Lung (tissue), 17 donors: ENCODE measurements at places on chromosomes 12 and 14.

- DNase-seq: no peak
These were observed 434.8 kb downstream of the CCER1 start for GRCh38 chr12:90520002-90520734.

DNA sequence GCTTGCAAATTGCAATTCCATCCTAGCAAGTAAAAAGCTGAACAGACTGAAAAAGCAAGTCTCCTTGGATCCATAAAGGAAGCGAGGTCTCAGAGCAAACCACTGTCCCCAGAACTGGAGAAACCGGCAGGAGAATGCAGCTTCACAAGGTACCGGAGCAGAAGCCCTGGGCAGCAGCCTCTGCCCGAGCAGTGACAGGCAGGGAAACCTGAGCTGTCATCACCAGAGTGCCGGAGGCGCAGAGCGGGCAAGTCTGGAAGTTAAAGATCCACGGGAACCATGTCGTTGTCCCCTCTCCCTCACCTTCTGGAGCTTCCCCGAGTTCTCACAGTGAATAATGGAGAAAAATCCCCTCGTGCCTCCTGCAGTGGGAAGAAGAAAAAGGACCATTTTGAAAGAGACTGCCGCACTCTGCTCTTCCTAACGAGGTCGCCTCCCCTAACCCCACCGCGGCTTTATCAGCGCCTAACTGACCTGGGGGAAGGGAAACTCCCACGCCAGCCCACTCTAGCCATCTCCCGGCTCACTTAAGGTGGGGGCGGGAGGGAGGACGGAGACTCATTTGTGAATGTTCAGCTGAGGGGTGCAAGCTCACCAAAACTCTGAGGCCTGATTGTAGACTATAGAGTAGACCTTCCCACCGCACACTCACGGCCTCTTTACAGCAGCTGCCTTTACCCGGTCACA, 27.8 kb downstream of the FBXL14 start:
- DNase-seq: no peak

DNA sequence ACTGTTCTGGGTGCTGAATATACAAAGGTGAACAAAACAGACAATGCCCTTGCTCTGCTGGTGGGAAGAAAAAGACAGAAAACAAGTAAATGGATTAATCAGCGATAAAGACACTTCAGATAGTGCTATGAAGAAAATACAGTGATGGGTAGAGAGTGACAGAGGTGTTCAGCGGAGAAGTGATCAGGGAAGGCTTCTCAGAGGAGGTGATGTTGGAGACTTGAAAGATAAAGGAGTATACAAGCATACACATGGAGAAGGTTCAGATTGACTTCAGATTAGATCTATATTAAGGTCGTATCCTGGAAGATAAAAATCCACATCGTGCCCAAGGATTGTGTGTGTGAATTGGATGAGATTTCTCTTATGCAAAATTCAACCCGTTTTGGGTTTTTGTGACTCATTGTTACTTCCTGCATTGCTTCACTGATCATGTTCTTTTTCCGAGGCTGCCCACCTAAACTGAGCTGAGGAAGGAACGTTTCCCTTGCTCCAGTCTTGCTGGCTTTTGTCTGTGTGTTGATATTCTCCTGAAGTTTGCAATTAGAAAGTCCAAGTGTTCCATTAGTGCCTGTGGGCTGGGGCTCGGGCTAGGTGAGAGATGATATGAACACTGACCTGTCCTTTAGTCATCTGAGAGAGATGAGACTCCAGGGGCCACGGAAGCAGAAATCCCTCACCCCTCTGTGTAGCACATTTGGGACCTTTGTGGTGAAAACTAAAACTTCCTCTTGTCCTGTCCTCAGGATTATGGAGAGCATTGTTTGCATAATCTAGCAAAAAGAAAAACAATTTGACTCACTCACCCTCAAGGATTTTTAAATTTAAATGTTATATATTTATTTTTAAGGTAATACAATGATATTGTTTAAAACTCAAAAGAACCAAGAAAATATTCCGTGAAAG, 27.6 kb downstream of the PLXNC1 start:
- no peak for DNase-seq

GRCh38 chr14:30389877-30390385, 169.0 kb upstream of the G2E3 start:
- no peak for DNase-seq

DNA sequence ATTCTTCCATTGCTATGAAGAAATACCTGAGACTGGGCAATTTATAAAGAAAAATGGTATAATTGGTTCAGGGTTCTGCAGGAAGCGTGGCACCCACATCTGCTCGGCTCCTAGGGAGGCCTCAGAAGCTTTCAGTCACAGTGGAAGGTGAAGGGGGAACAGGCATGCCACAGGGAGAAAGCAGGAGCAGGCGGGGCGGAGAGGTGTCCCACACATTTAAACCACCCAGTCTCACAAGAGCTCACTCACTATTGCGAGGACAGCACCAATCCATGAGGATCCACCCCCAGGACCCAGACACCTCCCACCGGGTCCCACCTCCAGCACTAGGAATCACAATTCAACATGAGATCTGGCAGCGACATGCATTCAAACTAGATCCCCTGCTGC, 56.0 kb upstream of the C14orf180 start:
- no peak for DNase-seq

GRCh38 chr12:44389038-44389437, 487.1 kb downstream of the NELL2 start:
- DNase-seq: no peak

- no peak for DNase-seq
These were observed 124.2 kb upstream of the MIS18BP1 start for GRCh38 chr14:45377166-45377565.

- DNase-seq: peak; percentile 22
These were observed 51.3 kb upstream of the RERGL start for GRCh38 chr12:18141048-18141982.

DNA sequence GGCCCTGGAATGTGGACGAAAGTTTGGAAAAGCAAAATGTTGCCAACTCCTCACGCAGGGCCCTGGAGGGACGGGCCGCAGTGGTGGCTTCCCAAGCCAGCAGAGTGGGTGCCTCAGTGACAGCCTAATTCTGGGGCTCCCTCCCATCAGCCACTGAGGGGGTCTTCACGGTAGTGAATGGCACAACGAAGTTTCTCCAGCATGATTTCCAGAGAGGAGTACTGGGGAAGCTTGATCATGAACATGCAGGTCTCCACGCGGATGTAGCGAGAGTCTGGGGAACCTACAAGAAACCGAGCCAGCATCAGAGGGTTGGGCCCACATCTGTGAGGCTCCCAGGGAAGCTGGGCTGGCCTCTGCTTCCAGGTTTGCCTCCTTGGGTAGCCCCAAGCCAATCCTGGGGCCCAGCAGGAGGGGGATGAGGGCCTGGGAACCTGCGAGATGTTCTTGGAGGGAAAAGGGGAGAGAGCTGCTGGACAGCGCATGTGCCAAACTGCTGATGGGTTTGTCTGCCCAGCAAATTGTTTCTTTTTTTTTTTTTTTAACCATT, 37.0 kb downstream of the TRAFD1 start:
- DNase-seq: no peak

DNA sequence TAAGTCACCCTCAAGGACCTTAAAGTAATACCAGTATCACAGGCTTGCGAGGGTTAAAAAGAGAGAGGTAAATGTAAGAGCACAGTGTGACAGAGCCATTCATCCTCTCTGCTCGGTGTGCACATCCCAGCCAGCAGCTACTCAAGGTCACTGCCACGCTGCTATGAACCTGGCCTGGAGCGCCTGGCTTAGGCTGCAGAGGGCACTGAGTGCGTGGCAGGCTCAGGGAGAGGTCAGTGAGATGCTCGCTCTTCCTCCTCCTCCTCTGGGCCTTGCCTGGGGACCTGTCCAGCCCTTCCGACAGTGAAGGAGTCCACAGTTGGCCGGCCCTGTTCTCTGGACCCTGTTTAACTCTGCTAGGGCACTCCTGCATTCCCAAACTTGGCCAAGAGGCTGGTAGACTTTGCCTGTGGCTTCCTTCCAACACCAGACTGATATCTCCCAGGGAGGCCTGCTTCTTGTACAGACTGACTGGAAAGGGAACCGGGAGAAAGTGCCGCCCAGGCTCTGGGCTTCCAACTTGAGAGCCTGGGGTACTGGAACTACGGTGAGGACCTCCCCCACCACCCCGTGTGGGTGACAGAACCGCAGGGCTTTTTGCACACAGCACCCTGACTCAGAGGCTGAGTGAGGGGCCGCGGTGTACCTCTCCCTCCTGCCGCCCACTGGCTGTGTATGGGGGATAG, 62.6 kb upstream of the CORO1C start:
- DNase-seq: no peak

GRCh38 chr14:25067600-25067999, 17.7 kb upstream of the STXBP6 start:
- no peak for DNase-seq

GRCh38 chr12:105279460-105280056, 43.6 kb upstream of the APPL2 start:
- DNase-seq: no peak

DNA sequence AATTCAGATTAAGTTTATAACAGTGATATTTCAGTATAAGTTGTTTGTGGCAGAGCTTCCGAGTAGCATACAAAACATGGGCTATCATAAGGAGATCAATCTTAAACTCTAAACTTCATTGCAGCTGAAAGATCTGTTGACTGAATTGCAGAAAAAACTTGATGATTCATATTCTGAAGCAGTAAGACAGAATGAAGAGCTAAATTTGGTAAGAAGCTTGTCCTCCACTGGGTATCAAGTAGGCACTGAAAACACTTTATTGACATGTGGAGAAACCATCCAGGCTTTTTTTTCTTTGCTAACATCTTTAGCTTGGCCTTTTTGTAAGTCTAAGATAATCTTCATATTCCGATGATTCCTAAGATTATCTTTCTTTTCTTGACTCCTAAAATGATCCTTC, 93.0 kb downstream of the KTN1 start:
- DNase-seq: no peak

- DNase-seq: no peak
These were observed 103.8 kb downstream of the ACSS3 start for GRCh38 chr12:81181691-81182090.

- DNase-seq: peak; percentile 23
These were observed 209.3 kb downstream of the TTC8 start for GRCh38 chr14:89033756-89034155.

DNA sequence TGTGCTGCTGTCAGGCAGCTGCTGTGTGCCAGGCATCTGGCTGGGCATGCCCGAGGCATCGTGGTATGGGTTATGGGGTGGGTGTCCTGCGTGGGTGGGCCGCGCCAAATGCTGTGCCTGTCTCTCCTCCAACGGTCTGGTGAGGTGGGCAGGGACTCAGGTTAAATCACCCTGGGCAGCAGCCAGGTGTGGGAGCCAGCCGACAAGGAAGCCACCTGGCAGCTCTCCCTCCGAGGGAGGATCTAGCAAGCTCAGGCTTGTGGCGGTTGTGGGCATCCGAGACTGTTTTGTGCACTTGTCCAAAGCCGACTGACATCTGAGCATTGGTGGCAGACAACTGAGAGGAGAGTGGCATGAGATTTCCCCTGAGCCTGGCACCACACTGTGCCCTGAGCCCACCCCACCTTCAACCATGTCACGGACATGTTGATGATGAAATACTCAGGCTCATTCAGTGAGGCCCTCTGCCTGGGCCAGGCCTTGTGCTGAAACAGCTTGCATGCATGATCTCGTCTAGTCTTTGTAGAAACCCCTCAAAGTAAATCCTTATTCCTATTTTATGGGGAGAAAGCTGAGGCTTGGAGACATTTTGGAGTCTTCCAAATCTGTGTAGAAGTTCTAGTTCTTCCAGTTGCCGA, 181.8 kb upstream of the MYL2 start:
- no peak for DNase-seq

DNA sequence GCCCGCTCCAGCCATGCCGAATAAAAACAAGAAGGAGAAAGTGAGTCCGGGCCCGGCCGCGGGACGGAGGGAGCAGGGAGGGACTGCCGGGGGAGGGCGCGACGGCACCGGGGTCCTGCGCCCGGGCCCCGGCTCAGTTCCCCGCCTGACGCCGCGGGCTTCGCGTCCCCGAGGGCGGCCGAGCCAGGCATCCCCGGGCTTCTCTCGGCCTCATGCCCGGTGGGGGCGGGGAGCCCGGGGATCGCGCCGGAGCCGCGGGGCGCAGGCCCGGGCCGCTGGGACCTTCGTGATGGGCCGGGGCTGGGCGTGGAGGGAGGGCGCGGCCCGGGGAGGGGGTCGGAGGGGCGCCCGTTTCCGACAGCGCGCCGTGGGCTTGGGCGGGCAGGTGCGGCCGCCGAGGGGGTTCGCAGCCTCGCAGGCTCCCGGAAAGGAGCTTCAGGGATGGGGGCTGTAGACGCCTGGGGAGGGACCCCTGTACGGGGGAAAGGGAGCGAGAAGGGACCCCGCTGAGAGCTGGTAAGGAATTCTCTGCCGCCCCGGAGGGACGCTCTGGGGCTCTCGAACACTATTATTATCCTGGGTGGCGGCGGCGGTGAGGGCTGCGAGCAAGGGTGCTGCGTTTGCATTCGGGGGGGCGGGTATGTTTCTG, 496 bp downstream of the PPP2R5C start:
- peak; percentile 44 for DNase-seq

DNA sequence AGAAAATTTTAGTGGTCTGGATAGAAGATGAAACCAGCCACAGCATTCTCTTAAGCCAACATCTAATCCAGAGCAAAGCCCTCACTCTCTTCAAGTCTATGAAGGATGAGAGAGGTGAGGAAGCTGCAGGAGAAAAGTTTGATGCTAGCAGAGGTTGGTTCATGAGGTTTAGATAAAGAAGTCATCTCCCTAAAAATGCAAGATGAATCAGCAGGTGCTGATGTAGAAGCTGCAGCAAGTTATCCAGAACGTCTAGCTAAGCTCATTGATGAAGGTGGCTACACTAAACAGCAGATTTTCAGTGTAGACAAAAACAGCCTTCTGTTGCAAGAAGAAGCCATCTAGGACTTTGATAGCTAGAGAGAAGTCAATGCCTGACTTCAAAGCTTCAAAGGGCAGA, 48.5 kb downstream of the FBXO33 start:
- DNase-seq: no peak

- DNase-seq: no peak
These were observed 49.9 kb upstream of the PTPRO start for GRCh38 chr12:15272376-15272775.

DNA sequence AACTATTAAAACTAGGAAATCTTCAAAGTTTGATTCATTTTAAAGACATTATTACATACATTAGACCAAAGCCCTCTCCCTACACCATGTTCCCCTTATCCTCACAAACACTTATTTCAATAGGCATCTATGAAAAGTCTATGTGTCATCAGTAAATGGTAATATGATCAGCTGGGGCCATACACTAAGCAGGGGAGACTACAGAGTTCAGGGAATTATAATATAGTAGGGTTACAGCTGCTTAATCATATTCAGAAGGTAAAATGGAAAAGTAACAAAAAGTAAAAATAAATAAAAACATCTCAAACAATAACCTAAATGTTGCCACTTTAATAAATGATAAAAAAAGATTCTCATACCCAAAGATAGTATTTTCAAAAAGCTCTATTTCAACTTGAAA, 29.1 kb downstream of the PAWR start:
- no peak for DNase-seq

- no peak for DNase-seq
These were observed 145.8 kb downstream of the BICD1 start for GRCh38 chr12:32252199-32253073.
